ENCODE measurements at places on chromosomes 16 and 17.

GRCh38 chr16:2443555-2443954 is 14.3 kb downstream of the CCNF start:
- H3K27me3 ChIP-seq, result no peaks in the 10 kb centered on the region
- no peak for DNase-seq
- no peak overlapping the region for H3K4me3 ChIP-seq
- peak overlapping the region; percentile 50 for H3K27ac ChIP-seq

GRCh38 chr16:81936209-81937000 is 74.9 kb downstream of the SDR42E1 start:
- DNase-seq, result no peak
- no peaks in the 10 kb centered on the region for H3K4me1 ChIP-seq
- no peak overlapping the region for H3K27ac ChIP-seq
- no peaks in the 10 kb centered on the region for H3K36me3 ChIP-seq
- no peaks in the 10 kb centered on the region for H3K27me3 ChIP-seq

GRCh38 chr17:49604314-49604869 is 28.7 kb downstream of the NXPH3 start:
- H3K4me1 ChIP-seq, result peaks cover 4% of the 10 kb centered on the region
- peaks cover 47% of the 10 kb centered on the region for H3K36me3 ChIP-seq
- no peak overlapping the region for H3K4me3 ChIP-seq

GRCh38 chr16:56143666-56144065 is 47.6 kb upstream of the GNAO1 start:
- peaks cover 42% of the 10 kb centered on the region for H3K27me3 ChIP-seq
- no peak overlapping the region for H3K27ac ChIP-seq
- DNase-seq, result no peak
- no peak overlapping the region for H3K4me3 ChIP-seq
- H3K4me1 ChIP-seq, result no peaks in the 10 kb centered on the region

DNA sequence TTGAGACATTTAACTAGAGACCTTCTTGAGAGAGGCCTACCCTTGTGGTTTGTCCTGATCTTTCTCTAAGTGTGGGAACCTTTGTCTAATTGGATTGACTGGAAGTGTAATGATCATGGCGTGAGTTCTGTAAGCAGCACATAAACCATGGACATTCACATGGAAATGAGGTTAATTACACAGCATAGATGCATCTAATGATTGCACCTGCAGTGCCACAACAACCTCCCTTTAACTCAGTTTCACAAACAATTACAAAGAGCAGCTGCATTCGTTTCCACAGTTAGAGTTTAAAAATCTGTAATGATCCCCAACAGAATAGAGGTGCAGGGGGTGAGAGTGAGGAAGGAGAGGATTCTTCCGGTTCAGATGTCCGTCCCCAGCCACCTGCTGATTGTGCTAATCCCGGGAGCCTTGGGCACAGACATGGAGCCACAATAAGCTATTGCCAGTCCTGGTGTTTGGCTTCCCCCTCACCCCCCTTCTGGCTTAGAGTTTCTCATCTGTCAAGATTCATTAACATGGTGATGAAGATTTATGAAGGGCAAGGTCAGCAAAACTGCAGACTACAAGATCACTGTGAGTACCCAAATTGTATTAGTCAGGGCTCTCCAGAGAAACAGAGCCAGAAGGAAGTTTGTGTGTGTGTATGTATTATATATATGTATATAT is 659.2 kb upstream of the SOX9 start:
- no peaks in the 10 kb centered on the region for H3K4me1 ChIP-seq
- no peak overlapping the region for H3K4me3 ChIP-seq
- DNase-seq, result no peak
- H3K36me3 ChIP-seq, result no peaks in the 10 kb centered on the region

DNA sequence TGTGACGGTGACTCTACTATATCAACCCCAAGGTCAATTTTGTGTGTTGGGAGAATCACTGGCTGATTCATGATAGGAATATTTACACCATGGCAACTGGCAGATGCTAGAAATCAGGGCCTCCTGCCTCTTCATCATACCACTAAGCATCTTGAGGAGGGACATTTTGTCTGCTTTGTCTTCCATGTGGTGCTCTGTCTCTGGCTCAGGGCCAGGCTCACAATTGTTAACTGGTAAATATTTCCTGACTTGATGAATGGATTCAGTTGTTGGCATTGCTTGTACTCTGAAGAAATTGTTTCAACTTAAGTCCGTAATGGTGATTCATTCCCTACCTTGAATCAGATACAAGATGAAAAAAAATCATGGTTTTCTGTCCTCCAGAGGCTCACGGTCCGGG is 292.7 kb downstream of the HAPSTR1 start:
- H3K4me1 ChIP-seq, result no peaks in the 10 kb centered on the region
- no peak overlapping the region for H3K27ac ChIP-seq
- no peaks in the 10 kb centered on the region for H3K36me3 ChIP-seq
- no peak for DNase-seq

DNA sequence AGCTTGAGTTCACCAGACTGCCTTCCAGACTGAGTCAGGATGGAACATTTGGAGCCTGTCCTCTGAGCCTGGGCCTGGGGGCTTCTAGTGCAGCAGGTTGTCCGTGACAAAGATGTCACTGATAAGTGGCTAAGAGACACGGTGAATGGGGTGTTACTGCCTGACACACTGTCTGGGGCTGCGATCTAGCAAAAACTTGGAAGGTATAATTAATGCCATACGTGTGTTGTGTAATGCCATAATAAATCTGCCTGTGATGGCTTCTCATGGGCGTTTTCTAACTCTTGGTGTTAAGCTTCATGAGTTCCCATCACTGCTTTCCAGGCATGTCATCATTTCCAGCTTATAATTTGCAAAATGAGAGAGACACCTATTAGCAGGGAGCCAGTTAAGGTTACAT is 215.4 kb downstream of the UTP18 start:
- no peak for DNase-seq
- no peak overlapping the region for H3K27ac ChIP-seq
- H3K36me3 ChIP-seq, result no peaks in the 10 kb centered on the region
- peaks cover 11% of the 10 kb centered on the region for H3K27me3 ChIP-seq

DNA sequence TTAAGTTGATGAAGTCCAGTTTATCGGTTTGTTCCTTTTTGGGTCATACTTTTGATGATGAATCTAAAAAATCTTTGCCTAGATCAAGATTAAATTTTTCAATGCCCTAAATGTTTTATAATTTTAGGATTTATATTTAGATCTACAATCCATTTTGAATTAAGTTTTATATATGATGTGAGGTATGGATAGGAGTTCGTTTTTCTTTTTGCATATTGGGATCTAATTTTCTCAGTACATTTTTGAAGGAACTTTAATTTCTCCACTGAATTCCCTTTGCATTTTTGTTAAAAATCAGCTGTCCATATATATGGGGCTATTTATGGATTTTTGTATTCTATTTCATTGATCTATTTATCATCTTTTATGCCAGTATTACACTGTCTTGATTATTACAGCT is 125.5 kb upstream of the HS3ST2 start:
- H3K36me3 ChIP-seq, result no peaks in the 10 kb centered on the region
- DNase-seq, result no peak
- H3K4me1 ChIP-seq, result peaks cover 9% of the 10 kb centered on the region
- no peak overlapping the region for H3K27ac ChIP-seq
- no peak overlapping the region for H3K4me3 ChIP-seq

DNA sequence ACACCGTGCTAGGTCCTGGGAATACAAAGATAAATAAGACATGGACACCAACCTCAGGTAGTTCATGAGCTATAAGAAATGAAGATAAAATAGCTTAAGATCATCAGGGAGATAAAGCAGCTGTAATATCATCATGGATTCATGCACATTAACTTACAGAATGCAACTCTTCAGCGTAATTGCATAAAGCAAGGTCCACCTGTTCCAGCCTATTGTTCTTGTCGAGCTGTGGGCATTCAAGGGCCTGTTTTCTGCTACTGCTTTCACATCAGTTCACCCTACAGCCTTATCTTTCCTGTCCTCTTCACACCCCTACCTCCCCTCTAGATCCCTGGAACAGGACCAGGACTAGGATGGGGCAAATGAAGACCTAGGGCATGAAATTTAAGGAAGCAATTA is 133.9 kb downstream of the SPACA3 start:
- no peak overlapping the region for H3K4me3 ChIP-seq
- H3K27me3 ChIP-seq, result peaks cover 7% of the 10 kb centered on the region
- H3K4me1 ChIP-seq, result no peaks in the 10 kb centered on the region
- H3K27ac ChIP-seq, result no peak overlapping the region
- no peaks in the 10 kb centered on the region for H3K36me3 ChIP-seq

- peaks cover 2% of the 10 kb centered on the region for H3K36me3 ChIP-seq
- H3K27ac ChIP-seq, result no peak overlapping the region
- no peak overlapping the region for H3K4me3 ChIP-seq
- H3K27me3 ChIP-seq, result no peaks in the 10 kb centered on the region
Measured at GRCh38 chr17:36611345-36612072, 10.1 kb downstream of the MRM1 start.

GRCh38 chr16:79612207-79612606 is 11.7 kb upstream of the MAF start:
- peaks cover 18% of the 10 kb centered on the region for H3K4me1 ChIP-seq
- H3K4me3 ChIP-seq, result no peak overlapping the region
- H3K27ac ChIP-seq, result no peak overlapping the region
- peaks cover 12% of the 10 kb centered on the region for H3K27me3 ChIP-seq

GRCh38 chr17:40532520-40533253 is 31.3 kb upstream of the TNS4 start:
- H3K36me3 ChIP-seq, result peaks cover 8% of the 10 kb centered on the region
- peaks cover 97% of the 10 kb centered on the region for H3K4me1 ChIP-seq
- DNase-seq, result no peak
- peak overlapping the region; percentile 90 for H3K27ac ChIP-seq
- peaks cover 2% of the 10 kb centered on the region for H3K27me3 ChIP-seq
- H3K4me3 ChIP-seq, result no peak overlapping the region

GRCh38 chr17:17352836-17353624 is 49.9 kb downstream of the NT5M start:
- H3K27me3 ChIP-seq, result no peaks in the 10 kb centered on the region
- H3K4me3 ChIP-seq, result no peak overlapping the region
- DNase-seq, result no peak
- no peak overlapping the region for H3K27ac ChIP-seq

- peak overlapping the region; percentile 88 for H3K4me3 ChIP-seq
- DNase-seq, result peak; percentile 76
- H3K4me1 ChIP-seq, result peaks cover 35% of the 10 kb centered on the region
- H3K36me3 ChIP-seq, result peaks cover 25% of the 10 kb centered on the region
Measured at GRCh38 chr17:32341141-32341856, 674 bp downstream of the C17orf75 start.

- H3K4me3 ChIP-seq, result peak overlapping the region; percentile 68
- peak overlapping the region; percentile 87 for H3K27ac ChIP-seq
- H3K27me3 ChIP-seq, result no peaks in the 10 kb centered on the region
- peaks cover 80% of the 10 kb centered on the region for H3K4me1 ChIP-seq
- H3K36me3 ChIP-seq, result peaks cover 38% of the 10 kb centered on the region
- peak; percentile 66 for DNase-seq
Measured at GRCh38 chr17:57284984-57285646, 28.8 kb downstream of the MSI2 start.

- peak; percentile 8 for DNase-seq
- H3K4me1 ChIP-seq, result no peaks in the 10 kb centered on the region
- H3K27ac ChIP-seq, result no peak overlapping the region
- no peak overlapping the region for H3K4me3 ChIP-seq
- H3K27me3 ChIP-seq, result peaks cover 8% of the 10 kb centered on the region
Measured at GRCh38 chr16:15777533-15778203, 79.2 kb downstream of the MYH11 start.

DNA sequence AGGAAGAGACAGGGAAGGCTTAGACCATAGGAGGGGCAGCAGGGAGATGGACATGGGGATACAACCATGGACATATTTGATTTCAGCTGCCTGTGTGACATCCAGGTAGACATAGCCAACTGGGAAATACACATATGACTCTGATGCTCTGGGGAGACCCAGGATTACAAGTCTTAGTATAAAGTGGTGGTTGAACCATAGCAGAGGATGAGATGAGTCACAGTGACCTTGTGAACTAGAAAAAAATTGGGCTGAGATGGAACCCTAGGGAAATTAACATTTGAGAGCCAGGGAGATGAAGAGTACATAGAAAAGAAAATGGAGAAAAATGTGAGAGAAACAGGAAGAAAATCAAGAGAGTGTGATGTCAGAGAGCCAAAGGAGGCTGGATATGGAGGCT is 10.2 kb downstream of the MARCHF10 start:
- no peak overlapping the region for H3K4me3 ChIP-seq
- no peak for DNase-seq
- peaks cover 15% of the 10 kb centered on the region for H3K27me3 ChIP-seq
- no peak overlapping the region for H3K27ac ChIP-seq
- H3K4me1 ChIP-seq, result peaks cover 7% of the 10 kb centered on the region
- peaks cover 5% of the 10 kb centered on the region for H3K36me3 ChIP-seq

GRCh38 chr17:8975091-8975725 is 9.7 kb upstream of the PIK3R5 start:
- H3K4me1 ChIP-seq, result no peaks in the 10 kb centered on the region
- H3K36me3 ChIP-seq, result no peaks in the 10 kb centered on the region
- no peak overlapping the region for H3K27ac ChIP-seq
- no peak overlapping the region for H3K4me3 ChIP-seq
- no peaks in the 10 kb centered on the region for H3K27me3 ChIP-seq
- no peak for DNase-seq

DNA sequence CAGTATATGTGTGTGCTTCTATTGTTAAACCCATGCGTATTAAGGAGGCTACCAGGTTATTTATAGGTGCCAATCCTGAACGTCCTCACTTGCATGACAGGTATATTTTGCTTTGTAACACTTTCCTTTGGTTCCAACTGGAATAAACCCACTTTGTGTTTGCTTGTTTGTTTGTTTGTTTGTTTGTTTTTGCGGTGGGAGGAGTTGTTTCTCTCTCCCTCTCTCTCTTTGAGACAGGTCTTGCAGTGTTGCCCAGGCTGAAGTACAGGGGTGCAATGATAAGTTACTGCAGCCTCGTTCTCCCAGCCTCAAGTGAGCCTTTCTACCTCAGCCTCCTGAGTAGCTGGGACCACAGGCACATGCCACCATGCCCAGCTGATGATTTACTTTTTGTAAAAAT is 28.7 kb downstream of the NACA2 start:
- H3K27me3 ChIP-seq, result peaks cover 13% of the 10 kb centered on the region
- H3K36me3 ChIP-seq, result no peaks in the 10 kb centered on the region
- H3K27ac ChIP-seq, result no peak overlapping the region
- no peak for DNase-seq
- no peaks in the 10 kb centered on the region for H3K4me1 ChIP-seq

- no peak overlapping the region for H3K4me3 ChIP-seq
- no peaks in the 10 kb centered on the region for H3K36me3 ChIP-seq
- no peak overlapping the region for H3K27ac ChIP-seq
Measured at GRCh38 chr17:54177606-54178308, 355.0 kb downstream of the KIF2B start.

- no peak overlapping the region for H3K27ac ChIP-seq
- H3K36me3 ChIP-seq, result no peaks in the 10 kb centered on the region
- H3K4me3 ChIP-seq, result no peak overlapping the region
- peaks cover under 1% of the 10 kb centered on the region for H3K4me1 ChIP-seq
- DNase-seq, result no peak
- peaks cover under 1% of the 10 kb centered on the region for H3K27me3 ChIP-seq
Measured at GRCh38 chr17:56773124-56773523, 60.6 kb downstream of the C17orf67 start.

- H3K27me3 ChIP-seq, result no peaks in the 10 kb centered on the region
- no peak overlapping the region for H3K4me3 ChIP-seq
Measured at GRCh38 chr17:14398766-14399165, 97.9 kb downstream of the HS3ST3B1 start.

DNA sequence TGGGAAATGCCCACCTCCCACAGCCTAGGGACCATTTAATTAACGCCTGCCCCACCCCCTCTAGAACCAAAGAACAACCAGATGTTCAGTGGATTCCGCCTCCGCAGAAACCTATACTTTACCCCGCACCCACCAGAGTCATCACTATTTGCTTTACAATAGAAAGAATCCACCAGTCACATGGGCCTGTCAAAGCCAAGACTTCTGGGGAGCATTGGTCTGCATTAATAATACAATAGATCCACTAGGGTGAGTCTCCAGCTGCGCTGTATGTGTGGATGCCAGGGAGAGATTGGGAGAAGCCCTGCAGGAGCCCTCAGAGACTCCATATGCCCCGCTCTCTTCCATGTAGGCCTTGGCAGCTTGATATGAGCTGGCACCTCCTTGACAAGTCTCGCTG is 31.3 kb downstream of the CLEC19A start:
- no peaks in the 10 kb centered on the region for H3K36me3 ChIP-seq
- no peak overlapping the region for H3K27ac ChIP-seq
- no peak overlapping the region for H3K4me3 ChIP-seq
